ENCODE measurements at places on chromosomes 11 and 22. TPM values are rescaled to one million over a fixed set of nuclear protein-coding genes. Genes with fewer than 3 reads are reported as not detected.

DNA sequence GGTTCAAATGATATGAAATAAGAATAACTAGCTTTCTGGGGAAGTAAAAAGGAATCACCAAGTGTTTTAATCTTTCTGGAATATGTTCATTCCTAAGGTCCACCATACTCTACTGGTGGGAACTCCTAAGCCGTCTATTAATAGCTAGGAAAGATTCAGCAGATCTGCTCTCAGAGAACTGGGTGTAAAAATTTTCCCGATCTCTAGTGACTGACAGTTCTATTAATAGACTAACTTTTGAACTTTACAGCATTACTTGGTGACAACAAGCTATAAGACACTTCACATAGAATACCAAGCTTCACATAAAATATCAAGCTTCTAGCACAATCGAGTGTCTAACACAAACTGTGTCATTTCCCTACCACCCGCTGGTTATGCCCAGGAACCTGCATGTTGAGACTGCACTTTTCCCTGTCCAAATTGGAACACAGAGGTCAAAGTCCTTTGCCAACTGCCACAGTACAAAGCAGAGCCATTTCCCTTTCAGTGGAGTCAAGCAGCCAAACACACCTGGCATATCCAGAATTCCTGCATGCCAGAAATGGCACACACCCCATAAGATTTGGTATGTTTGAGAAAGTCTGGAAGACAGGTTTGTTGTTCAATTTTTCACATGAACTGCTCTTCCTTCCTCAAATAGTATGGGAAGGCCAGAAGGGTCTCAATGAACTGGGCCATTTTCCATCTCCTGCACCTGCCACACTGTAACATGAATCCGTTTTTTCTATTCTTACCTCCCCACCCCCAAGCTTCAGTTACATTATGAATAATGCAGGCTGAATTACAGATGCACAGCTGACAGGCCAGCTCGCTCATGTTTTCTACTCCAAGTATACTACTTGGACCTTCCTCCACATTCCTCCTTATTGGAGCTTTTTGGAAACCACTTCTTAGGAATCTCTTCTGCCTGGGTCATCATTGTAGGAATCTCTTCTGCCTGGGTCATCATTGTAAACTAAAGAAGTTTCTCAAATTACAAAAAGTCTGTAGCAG, 3.7 kb downstream of the OSBP start:
- DNase-seq: no peak

- no peak for DNase-seq
These were observed 22.3 kb downstream of the SLC6A5 start for GRCh38 chr11:20621679-20622078.

GRCh38 chr11:123740787-123741158, 687 bp downstream of the ZNF202 start:
- no peak for DNase-seq

DNA sequence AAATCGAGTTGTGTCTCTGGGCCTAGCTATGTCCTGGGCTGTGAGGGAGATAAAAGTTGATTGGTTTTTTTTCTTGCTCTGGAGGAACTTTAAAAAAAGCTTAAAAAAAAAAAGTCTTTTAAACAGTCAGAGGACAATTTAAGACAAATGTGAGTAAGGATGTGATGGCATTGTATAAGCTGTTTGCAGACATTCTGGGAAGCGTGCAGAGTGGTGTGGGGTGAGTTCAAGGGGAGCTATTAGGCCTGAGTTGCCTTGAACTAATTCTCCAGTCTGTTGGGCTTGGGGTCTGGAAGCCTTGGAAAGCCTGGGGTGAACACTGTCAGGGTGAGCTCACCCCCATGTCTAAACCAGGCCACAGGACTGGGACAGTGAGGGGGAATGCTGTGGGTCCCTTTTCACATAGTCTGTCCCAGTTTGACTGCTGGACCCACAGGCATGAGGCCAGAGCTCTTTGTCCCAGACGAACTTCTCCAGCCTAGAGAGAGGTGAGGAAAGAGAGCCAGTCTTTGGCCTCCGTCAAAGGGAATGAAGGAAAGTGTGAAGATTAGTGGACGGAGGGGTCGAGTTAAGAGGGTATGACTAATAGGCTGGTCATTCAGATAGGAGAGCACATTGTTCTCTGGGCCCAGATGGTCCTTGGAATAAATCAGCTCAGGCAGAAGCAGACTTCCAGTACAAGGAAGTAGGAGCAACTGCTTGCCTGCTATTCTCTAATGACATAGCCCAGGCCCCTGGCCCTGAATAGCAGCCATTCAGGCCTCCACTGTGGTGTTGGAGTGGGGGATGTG, 76.4 kb upstream of the NNMT start:
- no peak for DNase-seq

The SLC43A1 gene
- 8.6 TPM for total RNA-seq

- DNase-seq: no peak
These were observed 25.8 kb upstream of the FXYD6 start for GRCh38 chr11:117902001-117902845.

- no peak for DNase-seq
These were observed 626.1 kb downstream of the NELL1 start for GRCh38 chr11:21295508-21295907.
